Neural progenitor cell (in vitro differentiated cells): ENCODE measurements at places on chromosomes 6 and 20.

DNA sequence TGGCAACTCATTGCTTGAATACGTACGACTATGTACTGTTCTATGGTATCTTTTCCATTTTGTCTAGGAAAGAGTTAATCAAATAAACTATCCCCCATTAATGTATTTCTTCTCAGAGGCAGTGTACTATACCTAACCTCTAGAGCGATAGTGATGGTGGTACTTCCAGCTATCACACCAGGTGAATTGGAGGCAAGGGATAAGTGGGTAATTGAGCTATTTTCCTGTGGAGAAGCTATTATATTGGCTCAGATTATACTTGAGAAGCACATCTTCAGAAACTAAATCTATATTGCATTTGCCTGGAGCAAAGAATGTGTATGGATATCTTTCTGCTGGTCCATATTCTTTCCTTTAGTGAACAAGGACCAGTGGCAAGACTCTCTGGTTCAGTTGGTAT lies 430.7 kb upstream of the KHDRBS2 start:
- DNase-seq, result no peak

GRCh38 chr6:169779896-169780295 lies 28.5 kb downstream of the ERMARD start:
- DNase-seq, result no peak

DNA sequence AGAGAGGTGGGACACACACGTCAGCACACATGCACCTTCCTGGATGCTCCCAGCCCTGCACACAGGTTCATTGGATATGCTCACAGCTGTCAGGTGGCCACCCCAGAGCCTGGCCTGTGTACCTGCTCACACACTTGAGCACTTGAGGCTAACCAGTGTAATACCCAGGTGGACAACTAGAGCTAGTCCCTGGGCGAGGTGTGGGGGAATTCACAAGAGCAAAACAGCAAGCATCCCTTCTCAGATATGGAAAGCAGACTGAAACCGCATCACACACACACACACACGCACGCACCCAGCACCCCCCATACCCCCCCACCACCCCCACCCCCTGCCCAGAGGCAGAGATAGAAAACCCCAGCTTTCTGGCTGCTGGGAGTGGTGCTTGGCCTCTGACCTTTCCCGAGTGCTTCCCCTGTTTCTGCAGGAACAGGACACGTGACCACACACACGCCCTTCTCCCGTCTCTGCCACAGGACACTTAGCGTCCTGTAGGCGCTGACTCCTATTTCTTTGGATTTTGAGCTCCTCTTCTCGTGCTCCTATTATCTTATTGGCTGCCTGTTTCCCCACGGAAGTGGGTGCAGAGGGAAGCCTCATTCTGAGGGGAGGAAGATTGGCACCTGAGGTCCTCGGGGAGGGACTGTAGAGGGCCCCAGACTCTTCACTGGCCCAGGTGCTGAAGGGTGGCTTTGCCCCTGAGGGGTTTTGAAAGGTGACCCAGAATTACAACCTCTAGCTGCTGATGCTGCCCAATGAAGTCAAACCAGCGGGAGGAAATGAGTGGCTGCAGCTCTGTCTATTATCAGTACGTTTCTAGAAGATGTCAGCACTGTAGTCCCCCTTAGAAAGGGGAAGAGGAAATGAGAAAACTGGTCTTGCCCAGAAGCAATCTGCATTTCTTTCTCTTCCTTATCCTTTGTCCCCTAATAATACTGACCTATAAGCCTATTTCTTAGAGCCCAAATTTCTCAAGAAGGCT lies 65.8 kb downstream of the SYTL3 start:
- DNase-seq, result no peak

DNA sequence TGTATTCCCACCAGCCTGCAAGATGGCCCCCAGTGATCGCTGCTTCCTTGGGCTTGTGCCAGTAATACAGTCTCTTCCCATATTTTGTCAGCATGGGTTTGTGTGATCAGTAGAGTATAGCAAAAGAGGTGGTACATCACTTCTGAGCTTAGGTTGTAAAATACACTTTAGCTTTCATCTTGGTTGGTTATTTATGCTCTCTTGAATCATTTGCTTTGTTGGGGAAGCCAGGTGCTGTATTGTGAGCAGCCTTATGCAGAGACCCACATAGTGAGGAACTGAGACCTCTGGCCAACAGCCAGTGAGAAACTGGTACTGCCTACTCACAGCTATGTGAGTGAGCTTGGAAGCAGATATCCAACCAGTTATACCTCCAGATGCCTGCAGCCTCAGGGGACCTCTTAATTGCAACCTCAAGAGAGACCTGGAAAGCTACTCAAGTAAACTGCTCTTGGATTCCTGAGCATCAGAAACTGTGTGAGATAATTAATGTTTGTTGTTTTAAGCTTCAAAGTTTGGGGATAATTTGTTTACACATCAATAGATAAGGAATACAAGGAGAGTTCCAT lies 229.3 kb downstream of the FARS2 start:
- DNase-seq, result no peak

DNA sequence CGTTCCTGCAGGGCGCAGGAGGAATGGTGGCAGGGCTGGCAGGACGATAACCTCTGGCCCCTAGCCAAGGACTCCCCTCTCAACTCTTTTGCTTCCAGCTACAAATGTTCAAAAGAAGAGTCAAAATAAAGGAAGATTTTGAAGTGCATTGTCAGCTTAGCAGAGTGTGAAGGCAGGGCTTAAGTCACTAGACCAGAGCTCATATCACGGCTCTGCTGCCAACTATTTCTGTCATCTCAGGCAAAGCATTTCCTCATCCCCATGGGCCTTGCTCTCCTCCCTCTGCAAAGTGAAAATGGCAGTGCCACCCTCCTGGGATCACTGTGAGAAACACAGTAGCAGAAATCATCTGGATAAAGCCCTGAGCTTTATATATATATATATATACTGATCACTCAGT lies 36.7 kb downstream of the CFAP61 start:
- DNase-seq, result no peak

DNA sequence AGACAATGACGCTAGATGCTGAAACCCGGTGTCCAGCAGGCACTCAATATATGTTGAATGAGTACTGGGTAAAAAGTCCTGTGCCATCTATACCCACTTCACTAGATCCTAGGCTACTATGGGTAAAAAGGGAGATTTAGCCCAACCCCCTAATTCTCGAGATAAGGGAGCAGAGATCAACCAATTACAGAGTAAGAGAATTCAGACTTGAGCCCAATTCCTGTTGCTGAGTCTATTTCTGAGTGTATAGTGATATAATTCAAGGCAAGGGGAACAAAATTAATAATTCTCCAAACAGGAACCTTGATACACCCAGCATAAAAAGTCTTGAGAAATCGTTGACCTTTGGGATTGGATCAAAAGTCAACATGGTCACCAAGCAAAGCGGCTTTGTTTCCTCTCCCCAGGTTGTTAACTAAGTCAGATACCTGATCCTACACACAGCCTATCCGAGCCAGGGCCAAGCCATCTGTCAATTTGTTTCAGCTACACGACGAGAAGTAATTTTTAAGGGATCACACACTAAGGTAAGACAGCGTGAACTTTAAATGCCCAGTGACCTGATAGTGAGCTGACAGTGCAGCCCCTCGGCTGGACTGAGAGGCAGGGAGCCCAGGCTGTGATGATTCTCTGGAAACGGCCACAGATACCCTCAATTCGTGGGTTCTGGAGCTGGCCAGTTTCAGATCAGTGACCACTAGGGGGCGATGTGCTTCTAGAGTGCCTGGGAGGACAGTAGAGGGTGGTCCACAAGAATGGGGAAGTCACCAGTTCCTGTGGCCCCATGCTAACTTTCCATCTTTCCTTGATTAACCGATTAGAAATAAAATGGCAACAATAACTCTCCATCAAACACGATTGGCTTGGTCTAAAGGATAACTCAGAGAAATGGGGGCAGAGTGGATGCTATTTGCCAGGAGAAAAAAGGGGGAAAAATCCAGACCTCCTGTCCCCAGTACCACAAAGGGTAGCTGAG lies 46.2 kb downstream of the SLC22A23 start:
- DNase-seq, result peak; percentile 92

DNA sequence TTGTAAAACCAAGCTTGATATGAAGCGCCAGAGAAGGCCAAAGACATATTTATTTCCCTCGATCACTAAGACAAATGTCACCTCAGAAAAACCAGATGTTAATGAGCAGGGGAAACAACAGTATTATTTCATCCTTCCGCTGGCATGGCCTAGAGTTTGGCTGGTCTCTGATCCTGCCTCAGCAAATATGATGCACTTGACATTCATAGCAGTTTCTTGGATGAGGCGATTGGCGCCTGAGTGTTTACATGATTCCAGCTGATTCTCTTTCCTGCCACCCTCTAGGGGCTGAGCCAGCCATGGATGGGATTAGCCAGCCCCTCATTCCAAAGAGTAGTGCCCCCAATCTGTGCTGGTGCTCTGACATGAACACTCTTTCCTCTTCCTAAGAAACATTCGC lies 67.9 kb downstream of the STMND1 start:
- DNase-seq, result no peak
